ENCODE measurements at places on chromosomes 12 and 14. TPM values are rescaled to one million over a fixed set of nuclear protein-coding genes. Genes with fewer than 3 reads are reported as not detected.

Gene SETD1B
- 21.9 TPM for total RNA-seq

DNA sequence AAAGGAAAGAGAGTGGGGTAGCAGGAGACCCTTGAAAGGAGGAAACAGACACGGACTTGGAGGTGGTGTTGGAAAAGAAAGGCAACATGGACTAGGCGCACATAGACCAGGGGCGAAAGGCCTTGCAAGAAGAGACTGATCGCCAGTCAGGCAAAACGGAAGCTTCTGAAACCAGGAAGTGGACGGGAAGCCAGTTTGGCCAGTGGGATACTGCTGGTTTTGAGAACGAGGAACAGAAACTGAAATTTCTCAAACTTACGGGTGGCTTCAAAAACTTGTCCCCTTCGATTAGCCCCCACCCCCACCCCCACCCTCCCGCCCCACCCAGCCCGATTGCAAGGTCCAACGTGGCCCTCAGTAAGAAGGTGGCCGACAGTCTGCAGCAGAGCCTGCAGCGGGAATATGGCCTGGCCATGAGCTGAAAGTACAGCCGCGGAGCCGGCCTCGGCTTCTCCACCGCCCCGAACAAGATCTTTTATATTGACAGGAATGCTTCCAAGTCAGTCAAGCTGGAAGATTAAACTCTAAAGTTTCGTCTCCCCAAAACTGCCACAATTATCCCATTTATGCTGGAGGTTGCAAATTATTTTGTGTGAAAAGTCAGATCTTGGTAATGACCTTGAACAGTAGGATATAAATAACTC, 364.7 kb downstream of the BCAT1 start:
- no peaks in the 10 kb centered on the region for H3K27me3 ChIP-seq
- no peak for DNase-seq
- H3K4me3 ChIP-seq = no peak overlapping the region

Gene SOAT2
- 0.99 TPM for total RNA-seq

Gene TMCC3
- total RNA-seq = 12.4 TPM

- H3K27me3 ChIP-seq = no peaks in the 10 kb centered on the region
- peaks cover 66% of the 10 kb centered on the region for H3K36me3 ChIP-seq
- no peak overlapping the region for H3K27ac ChIP-seq
- DNase-seq = no peak
Measured at GRCh38 chr12:133120385-133121191, 9.5 kb downstream of the ZNF891 start.

DNA sequence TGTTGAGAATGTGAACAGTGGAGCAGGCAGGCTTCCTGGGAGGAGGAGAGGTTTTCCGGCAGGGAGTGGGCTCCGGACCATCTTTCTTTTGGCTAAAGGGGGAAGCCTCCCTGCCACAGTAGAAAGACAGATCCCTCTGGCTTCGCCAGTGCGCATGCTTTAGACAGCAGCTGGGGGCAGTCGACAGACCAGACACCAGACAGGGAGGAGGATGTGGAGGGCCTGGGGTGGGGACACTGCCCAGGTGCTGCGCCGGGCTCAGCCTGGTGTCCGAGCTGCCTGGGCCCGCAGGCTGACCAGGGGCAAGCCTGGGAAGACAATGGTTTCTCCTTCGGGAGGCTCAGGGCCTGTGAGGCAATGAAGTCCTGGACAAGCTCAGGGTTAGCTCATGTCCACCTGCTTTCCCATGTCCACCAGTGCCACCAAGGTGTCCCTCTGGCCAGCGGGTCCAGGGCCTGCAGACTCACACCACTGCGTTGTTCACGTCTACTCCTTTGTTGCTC, 67.3 kb downstream of the PRIMA1 start:
- no peaks in the 10 kb centered on the region for H3K27me3 ChIP-seq
- H3K27ac ChIP-seq = no peak overlapping the region
- no peak overlapping the region for H3K4me3 ChIP-seq
- DNase-seq = no peak

GRCh38 chr14:39091716-39092115, 11.3 kb downstream of the SEC23A start:
- no peak for DNase-seq
- peaks cover 7% of the 10 kb centered on the region for H3K4me1 ChIP-seq
- H3K36me3 ChIP-seq = peaks cover 23% of the 10 kb centered on the region
- no peak overlapping the region for H3K4me3 ChIP-seq
- H3K27ac ChIP-seq = no peak overlapping the region

Measured in thoracic aorta (tissue), 2 donors.